ENCODE measurements at places on chromosomes 13 and 19.

DNA sequence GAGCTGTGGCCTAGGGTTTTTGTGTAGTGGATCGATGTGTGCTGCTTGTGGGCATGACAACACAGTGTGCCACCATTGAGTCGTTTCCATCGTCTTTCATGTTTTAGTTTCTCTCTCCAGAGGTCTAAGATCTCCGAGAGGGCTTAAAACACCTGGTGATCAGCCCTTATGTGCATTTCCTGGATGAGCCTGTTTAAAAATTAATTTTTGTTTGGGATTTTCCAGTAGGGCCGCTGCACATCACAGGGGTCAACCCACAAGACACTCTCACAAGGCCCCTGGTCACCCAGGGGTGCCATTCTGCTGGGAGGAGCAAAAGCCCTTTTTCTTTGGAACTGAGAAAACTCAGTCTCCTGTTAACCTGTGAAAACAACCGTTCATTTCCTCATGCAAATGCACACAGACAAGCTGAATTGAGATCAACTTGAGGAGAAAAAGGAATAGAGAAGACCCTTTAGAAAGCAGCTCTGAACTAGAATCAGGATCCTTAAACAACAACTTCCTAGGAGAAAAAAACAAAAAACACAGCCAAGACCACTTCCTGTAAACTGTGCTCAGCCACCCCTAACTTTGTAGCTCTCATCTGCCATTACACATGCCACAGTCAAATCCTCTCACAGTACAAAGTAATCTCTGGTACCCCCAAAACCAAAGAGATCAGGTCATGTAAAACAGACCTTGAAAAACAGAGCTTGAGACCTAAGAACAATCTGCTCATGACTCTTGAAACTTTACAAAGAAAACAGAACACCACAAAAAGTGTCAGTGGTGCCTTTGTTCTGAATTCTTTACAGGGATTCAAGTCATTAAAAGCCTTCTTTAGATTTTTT is 8.3 kb upstream of the MTRF1 start:
- no peak for DNase-seq

DNA sequence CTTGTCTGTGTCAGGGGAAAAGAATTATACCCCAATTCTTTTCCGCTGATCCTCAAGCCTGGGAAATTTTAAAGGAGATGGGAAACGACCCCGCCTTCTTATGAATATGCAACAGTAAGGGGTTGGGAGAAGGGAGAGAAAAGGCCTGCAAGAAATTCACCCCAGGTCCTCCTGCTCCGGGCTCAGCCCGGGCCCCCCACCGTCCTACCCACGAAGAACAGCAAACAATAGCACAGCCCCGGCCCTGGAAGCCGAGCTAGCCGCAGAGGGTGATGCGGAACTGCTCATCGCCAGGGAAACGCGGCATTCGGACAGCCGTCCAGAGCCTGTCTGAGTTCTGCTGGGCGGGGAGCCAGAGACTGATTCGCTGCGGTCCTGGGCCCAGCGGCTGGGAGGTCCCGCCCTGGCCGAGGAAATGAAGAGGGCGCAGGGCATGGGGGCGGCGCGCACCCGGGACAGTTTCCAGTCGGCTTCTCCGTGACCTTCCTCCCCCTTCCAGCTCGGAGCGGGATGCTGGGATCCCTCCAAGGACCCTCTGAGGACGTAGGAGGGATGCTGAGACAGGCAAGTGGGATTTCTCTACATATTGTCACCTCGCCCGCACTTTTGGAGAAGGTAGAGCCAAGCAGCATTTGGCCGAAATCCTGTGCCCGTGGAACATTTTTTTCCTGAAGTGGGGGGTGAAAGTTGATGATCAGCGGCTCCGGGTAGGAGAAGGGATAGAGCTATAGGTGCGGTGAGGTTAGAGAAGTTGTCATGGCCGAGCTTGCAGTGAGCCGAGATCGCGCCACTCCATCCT is 82.3 kb upstream of the C1QTNF9B start:
- DNase-seq = peak; percentile 64

GRCh38 chr13:47327861-47328260 is 431.0 kb upstream of the HTR2A start:
- no peak for DNase-seq

DNA sequence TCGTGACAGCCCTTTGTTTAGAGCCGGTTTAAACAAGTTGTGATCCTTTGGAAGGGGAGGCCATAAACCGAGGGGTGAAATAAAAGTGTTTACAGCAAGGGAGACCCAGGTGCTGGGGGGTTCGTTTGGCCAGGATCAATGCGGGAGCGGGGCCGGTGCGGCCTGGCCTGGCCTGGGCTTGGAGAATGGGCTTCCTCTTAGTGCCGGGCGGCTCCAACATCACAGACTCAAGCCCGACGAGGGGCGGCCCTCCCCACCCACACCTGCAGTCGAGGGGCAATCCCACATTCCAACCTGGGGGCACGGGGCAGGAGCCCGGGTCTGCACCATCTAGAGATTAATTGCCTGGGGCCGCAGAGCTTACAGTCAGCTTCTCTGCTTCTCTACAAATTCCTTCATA is 42.8 kb upstream of the GTF3A start:
- DNase-seq = no peak
